Effector CD8-positive, alpha-beta T cell (primary cell): ENCODE measurements at places on chromosomes 6 and 20.

DNA sequence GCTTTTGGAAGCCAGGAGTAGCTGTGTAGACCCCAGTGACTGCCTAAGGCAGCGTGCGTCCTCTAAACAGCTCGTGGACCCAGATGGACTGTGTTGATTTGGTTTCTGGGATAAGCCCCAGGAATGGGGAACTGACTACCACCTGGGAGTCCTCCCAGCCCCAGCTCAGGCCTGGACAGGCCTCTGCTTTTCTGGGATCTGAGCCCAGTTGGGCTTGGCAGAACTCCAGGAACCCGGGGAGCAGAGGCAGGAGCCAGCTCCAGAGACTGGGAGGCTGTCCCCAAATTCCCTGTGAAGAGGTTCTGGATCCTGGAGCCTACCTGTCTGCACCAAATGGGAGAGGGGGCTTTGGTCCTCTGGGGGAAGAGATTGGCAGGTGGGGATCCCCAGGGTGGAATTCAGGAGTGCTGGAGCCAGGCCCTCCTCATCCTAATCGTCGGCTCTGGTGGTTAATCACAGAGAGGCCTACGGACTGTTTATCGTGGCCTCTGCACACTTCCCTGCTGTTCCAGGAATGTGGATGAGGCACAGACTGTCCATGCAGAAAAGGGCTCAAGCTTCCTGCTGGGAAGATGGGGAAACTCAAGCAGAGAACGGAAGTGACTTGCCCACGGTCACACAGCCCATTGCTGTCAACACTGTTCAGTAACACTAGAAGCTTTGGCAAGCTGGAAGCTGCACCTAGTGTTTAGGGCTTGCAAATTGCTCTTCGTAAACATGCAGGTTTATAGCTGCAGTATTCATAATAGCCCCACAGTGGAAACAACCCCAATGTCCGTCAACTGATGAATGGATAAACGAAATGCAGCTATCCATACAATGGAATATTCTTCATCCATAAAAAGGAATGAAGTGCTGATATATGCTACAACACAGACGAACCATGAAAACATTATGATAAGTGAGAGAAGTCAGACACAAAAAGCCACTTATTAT is 100.6 kb downstream of the KCNB1 start:
- no peak for DNase-seq

GRCh38 chr6:90544081-90544480 is 42.8 kb downstream of the MAP3K7 start:
- no peak for DNase-seq

DNA sequence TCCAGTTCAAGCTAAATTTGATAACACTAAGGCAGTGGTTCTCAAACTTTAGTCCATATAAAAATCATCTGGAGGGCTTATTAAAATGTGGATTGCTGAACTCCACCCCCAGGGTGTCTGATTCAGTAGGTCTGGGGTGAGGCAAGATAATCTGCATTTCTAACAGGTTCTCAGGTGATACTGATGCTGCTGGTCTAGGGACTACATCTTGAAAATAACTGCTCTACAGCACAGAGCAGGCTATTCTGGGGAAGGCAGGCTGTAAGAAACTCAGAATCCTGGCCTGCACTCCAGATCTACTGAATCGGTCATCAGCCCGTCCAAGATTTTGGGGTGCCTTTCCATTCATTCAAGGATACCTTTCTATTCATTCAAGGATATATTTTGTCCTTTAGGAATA is 11.5 kb downstream of the CALHM5 start:
- DNase-seq = no peak

DNA sequence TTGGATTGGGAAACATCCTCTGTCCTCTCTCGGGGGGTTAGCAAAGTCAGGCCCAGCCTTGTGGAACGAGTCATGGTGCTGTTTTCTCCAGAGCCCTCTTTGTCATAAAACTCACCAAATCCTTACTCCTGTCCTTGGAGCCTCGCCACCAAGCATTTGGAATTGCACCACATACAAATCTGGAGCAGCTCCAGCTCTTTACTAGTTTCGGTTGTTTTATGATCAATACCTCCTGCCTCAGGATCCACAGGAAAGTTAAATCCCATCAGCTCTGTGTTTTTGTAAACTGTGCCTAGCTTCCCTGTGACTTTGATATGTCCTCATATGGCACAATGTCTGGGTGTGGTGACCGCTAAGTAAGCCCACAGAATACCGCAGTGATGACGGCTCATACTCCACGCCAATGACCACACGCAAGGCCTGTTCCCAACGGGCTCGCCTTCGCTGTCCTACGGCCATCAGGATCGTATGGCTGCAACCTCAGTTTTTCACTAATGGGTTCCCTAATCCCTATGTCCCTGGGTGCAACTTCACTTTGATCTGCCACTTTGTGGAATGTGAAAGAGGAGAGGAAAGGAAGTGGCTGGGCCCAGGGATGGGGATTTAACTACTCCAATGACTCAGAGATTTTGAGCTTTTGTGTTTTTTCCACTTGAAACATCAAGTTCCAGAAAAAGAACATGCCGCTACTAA is 111.3 kb upstream of the FOXQ1 start:
- no peak for DNase-seq

DNA sequence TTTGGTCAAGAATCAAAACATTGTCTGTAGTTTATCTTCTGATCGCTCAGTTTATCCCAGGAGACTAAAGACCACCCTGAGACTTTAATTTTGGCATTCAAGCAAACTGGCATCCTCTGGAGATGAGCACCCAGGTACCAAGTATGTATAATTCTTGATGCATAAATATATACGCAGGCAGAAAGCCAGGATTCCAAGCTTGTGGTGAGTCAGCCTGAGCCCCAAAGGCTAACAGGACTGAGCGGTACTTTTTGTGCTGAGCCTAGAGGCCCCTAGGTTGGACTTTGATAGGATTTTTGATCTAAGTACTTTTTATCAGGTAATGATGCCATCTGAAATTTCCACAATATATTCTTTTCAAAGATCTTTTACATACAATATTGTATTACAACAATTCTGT is 301.3 kb downstream of the TFAP2B start:
- no peak for DNase-seq

DNA sequence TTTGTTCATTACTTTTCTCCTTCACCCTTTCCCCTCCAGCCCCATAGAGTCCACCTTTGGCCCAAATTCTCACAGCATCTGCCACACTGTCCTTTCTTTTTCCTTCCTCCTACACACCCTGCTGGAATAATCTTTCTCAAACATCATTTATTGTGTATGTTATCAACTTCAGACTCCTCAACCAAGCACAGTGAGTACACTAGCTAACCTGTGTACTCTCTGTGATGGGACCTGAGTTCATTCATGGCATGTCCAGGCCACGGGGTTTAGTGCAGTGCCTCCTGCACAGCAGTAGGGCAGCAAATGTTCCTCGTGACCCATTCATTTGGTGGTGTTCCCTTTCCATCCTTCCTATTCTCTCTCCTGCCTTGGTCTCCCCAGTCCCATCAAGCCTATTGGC is 7.1 kb upstream of the ARMC12 start:
- DNase-seq = no peak

- no peak for DNase-seq
Observed at GRCh38 chr6:1856381-1856780, 246.7 kb downstream of the FOXC1 start.

DNA sequence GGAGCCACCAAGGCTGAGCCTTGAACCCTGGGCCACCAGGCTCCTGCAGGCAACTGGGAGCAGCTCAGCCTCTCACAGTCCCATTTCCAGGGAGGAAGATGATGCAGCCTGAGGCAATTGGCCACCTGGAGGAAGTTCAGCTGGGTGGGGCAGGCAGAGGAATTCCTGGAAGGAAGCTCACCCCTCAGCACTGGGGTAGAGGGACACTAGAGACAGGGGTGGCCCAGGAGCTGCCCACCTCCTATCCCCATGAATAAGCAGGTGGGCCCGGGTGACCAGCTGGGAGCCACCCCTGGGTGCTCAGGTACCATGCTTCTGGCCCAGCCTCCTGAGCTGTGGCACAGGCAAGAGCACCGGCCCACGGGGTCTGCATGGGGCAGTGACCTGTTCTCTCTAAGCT is 3.6 kb upstream of the HSPA12B start:
- DNase-seq = no peak

DNA sequence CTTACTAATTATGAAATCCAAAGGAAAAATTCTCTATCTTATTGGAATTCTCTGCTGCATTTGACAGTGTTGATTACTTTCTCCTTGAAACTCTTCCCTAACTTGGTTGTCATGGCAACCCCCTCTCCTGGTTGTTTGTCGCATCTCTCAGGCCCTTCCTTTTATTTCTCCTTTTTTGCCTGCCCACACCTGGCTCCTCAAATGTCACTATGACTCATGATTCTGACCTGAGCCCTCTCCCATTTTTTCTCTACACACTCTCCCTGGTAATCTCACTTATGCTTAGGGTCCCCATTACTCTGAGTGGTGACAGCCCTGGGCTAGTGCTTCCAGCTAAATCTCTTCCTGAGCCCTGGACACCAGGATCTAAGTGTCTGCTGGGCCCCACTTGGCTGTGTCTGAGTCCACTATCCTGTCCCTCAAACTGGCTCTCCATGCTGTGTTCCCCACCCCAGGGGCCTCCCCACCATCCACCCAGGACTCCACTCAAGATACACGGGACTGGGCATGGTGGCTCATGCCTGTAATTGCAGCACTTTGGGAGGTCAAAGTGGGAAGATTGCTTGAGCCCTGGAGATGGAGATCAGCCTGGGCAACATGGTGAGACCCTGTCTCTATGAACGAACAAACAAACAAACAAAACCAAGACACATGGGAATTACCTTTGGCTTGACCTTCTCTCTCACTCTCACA is 16.5 kb upstream of the NNAT start:
- DNase-seq = no peak

- peak; percentile 3 for DNase-seq
Observed at GRCh38 chr20:5448449-5449118, 131.8 kb upstream of the PROKR2 start.

- no peak for DNase-seq
Observed at GRCh38 chr6:134176264-134176975, 124.0 kb upstream of the SLC2A12 start.

DNA sequence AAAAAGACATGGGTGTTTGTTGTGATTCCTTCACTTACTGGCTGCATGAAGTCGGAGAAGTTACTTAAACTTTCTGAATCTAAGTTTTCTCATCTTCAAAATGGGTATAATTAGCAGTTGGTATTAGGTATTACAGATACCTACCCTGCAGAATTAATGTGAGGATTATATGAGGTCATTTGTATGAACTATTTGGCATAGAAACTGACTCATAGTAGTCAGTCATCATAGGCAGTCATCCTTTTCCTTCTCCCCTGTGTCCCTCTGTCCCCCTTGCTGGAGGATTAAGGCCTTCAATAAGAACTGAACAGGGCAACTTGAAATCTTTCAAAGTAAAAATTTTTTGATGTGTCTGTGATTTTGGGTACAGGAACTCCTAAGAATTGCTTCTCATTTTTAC is 26.3 kb downstream of the RALGAPB start:
- DNase-seq = no peak

GRCh38 chr20:40583636-40584035 is 105.4 kb downstream of the MAFB start:
- no peak for DNase-seq

GRCh38 chr6:143807103-143807772 is 35.9 kb upstream of the LTV1 start:
- DNase-seq = no peak

- DNase-seq = no peak
Observed at GRCh38 chr6:4901386-4902061, 102.3 kb downstream of the RPP40 start.

DNA sequence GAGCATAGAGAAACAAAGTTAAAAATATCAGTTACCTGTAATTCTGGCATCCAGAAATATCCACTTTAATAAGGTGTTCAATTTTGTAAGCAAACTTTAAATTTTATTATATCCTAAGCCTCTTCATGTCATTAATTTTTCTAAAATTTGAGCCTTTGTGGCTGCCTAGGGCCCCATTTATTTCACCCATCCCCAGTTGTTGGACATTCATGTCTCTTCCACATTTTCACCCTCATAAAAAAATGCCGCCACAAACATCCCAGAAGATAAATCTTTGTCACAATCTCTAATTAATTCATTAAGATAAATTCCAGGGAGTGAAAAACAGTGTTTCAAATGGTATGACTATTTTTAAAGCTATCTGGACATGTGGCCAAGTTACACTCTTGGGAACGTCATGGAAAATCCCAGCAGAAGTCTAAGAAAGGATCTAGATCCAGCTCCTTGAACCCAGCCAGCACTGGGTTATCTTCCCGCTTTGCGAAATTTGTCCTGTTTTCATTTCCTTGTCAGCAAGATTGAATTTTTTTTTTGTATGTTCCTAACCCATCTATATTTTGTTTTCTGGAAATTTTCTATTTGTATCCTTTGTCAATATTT is 97.2 kb downstream of the TMEM242 start:
- DNase-seq = no peak

- DNase-seq = no peak
Observed at GRCh38 chr20:24502661-24503060, 33.2 kb downstream of the SYNDIG1 start.

- no peak for DNase-seq
Observed at GRCh38 chr6:131490441-131490840, 82.6 kb upstream of the ARG1 start.

- no peak for DNase-seq
Observed at GRCh38 chr6:7184502-7184901, 76.7 kb downstream of the RREB1 start.

DNA sequence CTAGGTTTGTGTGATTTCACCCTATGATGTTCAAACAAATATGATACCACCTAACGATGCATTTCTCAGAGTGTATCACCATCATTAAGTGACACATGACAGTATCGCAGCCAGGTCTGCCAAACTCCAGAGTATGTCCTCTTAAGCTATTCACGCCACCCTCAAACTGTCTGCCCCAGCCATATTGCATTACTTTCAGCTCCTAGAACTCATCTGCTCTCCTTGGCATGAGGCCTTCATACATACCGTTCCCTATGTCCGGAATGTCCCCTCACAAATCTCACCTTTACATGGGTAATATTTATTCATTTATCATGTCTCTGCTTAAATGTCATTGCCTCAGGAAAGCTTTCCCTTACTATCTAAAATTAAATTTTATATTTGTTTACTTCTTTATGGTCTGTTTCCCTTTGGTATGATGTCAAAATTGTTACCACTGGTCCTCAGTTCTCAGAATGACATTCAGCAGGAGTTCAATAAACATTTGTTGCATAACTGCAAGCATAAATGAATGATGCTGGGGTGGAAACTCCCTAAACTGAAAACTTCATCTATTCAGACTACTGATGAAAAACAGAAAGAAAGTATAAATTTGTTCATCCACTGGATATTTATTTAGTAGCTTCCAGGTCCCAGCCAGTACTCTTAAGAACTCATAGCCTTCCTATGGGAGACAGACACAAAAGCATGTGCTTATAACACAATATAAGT is 3.2 kb downstream of the SESN1 start:
- no peak for DNase-seq

DNA sequence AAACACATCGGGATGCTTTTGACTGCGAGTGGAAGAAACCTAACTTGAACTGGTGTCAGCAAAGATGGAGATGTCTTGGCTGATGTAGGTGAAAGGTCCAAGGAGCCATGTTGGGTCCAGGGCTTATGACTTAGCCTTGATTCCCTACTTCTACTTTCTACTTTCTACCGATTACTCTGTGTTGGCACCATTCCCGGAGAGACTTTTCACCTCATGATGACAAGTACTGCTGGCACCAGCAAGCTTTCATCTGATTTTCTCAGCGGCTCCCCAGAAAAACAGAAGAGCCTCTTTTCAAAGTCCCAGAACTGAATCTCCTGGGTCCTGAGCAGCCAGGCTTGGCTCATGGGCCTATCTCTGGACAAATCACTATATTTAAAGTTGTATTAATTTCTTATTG is 4.9 kb upstream of the EDN3 start:
- no peak for DNase-seq

- no peak for DNase-seq
Observed at GRCh38 chr6:111743862-111744692, 129.2 kb downstream of the FYN start.

- DNase-seq = no peak
Observed at GRCh38 chr6:109793792-109794191, 102.7 kb downstream of the FIG4 start.
